ENCODE measurements at places on chromosomes 6 and 20. TPM values are rescaled to one million over a fixed set of nuclear protein-coding genes. Genes with fewer than 3 reads are reported as not detected.

Gene HLA-DOB
- 1.6 TPM for polyA plus RNA-seq

- H3K4me3 ChIP-seq: no peak overlapping the region
- no peaks in the 10 kb centered on the region for H3K36me3 ChIP-seq
- peaks cover 2% of the 10 kb centered on the region for H3K4me1 ChIP-seq
- peak overlapping the region; percentile 35 for H3K27ac ChIP-seq
- H3K27me3 ChIP-seq: no peaks in the 10 kb centered on the region
- peak; percentile 39 for DNase-seq
Observed at GRCh38 chr6:74892091-74892490, 313.8 kb downstream of the COL12A1 start.

Gene CCN6
- not detected for polyA plus RNA-seq

Gene DEFB112
- not detected for polyA plus RNA-seq

Gene SLC22A1
- polyA plus RNA-seq: 0.10 TPM

- no peak for DNase-seq
- no peak overlapping the region for H3K27ac ChIP-seq
- H3K27me3 ChIP-seq: peaks cover 33% of the 10 kb centered on the region
Observed at GRCh38 chr6:166862287-166862977, 93.9 kb downstream of the RNASET2 start.

Gene OPRM1
- not detected for polyA plus RNA-seq

GRCh38 chr6:43635387-43636307 lies at the start of gene MAD2L1BP:
TSS of gene MAD2L1BP (plus strand) at chr6:43635840. CDS start at chr6:43635876, 36 bp downstream.
- peak within 1 kb of the TSS; percentile 79 for H3K4me3 ChIP-seq
- peak within 1 kb of the TSS; percentile 84 for H3K27ac ChIP-seq
- peaks cover 18% of the 10 kb centered on the region for H3K36me3 ChIP-seq
- peaks cover 9% of the 10 kb centered on the region for H3K4me1 ChIP-seq
